ENCODE measurements at places on chromosomes 7 and 10.

DNA sequence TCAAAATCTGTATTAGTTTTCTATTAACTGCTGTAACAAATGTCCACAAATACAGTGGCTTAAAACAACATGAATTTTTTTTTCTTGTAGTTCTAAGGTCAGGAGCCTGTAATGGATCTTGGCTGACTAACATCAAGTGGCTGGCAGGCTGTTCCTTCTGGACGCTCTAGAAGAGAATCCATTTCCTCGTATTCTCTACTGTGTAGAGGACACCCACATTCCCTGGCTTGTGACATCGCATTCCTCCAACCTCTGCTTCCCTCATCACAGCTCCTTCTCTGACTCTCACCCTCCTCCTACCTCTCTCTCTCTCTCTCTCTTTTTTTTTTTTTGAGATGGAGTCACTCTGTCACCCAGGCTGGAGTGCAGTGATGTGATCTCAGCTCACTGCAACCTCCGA, 4.8 kb upstream of the CALHM1 start:
- no peak for DNase-seq

DNA sequence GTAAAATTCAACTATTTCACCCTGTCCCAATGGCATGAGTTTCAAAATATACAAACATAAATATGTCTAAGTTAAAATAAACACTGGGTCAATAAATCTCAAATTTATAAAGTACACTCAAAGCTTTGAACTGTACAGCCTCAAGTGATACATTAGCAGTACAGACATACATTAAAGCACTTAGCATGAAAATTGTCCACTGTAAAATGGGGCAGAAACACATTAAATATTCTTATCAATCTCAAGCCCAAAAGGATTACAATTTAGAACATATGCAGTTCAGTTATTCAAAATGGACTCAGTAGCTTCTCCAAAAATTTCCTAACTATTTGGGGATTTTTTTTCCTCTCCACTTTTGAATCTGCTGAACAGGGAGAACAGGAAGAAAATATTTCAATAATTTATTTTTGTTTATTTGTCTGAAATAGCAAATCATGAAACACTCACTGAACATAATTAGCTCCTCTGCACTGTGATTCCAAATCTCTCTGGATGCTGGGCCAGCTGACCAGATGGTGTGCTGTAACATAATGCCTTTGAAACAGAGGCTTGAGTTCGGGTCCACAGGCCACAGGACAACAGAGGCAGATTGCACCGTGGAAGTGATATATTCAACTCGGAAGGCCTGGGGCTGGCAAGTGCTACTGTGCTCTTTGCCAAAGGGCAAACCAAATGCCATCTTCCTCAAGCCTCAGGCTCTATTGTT, 248.9 kb upstream of the LRRN3 start:
- DNase-seq = no peak

DNA sequence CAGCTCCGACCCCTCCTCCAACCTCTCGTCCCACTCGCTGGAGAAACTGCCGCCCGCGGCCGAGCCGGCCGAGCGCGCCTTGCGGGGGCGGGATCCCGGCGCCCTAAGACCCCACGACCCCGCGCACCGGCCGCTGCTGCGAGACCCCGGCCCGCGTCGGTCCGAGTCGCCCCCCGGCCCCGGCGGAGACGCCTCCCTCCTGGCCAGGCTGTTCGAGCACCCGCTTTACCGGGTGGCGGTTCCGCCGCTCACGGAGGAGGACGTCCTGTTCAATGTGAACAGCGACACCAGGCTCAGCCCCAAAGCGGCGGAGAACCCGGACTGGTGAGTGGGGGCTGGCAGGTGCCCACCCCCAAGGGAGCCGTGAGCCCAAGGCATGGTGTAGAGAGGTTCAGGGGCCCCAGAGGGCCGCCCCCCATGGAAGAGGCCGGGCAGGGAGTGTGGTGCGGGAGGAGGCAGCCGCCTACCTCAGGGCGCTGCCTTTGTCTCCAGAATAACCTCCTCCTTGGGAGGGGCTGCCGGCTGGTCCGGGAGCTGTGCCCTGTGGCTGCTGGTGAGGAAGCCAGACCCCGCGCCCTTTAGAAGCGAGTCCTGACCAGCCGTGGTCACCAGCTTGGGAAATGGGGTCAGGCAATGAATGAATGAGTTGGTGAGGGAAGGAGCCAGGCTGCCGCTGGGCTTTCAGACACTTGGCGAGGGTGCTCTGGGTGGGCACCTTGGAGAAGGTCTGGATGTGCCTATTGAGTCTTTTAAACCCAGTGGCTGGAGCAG, 1.3 kb downstream of the FAM20C start:
- no peak for DNase-seq

DNA sequence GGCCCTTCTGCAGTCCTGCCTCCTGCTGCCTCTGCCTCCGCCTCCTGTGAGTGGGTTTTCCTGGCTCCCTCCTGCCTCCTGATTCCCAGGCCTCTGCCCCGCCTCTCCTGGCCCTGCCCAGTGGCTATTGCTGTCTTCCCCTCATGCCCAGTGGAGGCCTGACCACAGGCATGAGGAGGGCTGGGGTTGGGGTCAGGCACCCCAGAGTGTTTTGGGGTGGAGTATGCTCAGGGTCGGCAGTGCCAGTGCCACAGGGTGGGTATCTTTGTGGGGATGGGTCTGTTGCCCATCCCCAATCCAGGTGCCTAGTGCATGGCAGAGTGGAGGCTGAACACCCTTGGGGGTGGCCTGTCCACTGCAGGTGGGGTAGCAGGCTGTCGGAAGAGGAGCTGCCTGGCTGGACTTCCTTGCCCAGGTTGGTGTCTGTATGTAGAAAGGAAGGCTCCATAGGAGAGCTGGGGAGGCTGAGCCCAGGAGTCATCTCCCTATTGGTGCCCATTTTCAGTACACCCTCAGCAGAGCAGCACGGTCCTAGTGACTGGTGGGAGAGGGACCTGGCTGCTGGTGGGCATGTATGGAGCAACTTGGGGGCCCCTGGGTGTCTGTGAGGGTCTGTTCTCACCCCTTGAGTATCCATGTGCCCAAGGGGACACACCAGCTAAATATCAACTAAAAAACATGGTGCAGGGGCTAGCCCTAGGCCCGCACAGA, 62.2 kb downstream of the ARHGAP22 start:
- DNase-seq = no peak

DNA sequence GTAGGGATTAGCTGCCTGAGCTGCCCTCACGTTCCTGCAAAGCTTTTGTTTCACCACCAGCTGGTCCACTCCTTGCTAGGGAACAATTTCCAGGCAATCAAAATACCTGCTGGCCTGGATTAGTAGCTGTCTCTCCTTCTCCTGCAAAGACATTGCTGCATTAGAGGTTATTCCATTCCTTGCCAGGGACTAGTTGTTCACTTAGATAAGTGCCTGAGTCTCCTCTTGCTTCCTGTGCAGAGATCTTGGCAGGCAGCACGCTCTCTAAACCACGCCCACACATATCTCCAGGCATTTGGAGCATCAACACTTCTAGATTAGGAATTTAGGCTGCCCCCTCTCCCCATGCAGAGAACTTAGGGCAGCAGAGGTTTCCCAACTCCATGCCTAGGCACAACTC, 150.4 kb upstream of the SMIM30 start:
- no peak for DNase-seq

DNA sequence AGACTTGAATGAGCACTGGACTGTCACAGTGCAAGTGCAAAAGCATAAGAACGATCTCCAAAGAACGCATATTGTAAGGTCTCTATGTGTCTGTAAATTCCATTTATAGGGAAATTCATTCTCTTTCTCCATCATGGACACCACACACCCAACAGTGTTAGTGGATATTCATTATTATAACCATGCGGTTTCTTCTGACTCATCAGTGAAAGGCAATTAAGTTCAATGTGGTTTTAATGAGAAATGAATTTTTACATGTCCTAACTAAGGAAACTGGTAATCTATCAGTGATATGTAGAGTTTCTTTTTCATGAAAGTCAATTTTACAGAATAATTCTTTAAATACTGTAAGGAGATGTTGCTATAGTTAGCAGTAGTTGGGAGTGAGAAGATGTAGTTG, 25.9 kb downstream of the GIMAP8 start:
- DNase-seq = no peak

DNA sequence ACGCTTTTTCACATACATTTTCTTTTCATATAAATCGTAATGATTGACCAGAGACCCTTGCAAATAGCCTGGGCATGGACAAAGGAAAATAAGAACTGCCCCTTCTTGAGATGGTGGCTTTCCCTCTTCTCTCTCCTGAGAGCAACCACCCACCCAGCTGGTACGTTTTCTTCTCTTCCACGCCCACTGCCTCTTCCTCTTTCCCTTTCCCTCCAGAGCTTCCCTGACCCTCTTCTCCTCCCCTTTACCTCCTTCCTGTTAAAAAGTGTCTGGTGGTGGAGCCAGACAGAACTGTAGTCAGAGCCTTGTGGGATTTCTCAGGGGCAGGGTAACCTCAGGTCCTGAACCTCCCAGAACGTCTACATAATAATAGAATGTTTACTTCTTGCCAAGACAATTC, 23.2 kb downstream of the GPR141 start:
- DNase-seq = no peak

DNA sequence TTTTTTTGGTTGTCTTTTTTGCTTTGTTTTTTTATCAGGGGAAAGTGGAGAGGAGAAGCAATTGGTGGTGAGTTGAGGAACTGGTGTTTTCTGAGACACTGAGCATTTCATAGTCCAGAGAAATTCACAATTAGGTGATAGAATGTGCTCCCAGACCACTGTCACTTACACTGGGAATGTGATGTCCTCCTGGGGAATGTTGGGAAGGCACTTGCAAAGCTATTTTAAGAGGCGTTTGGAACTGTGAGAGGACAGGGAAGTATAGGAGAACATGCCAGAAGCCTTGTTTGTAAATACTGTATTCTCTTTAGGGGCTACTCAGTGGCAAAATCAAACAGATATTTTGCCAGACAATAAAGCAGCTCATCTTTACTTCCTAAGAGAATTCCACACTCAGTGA, 16.0 kb downstream of the CHRM2 start:
- no peak for DNase-seq

GRCh38 chr7:73885433-73885974, 24.5 kb downstream of the TMEM270 start:
- DNase-seq = no peak

- no peak for DNase-seq
These were observed 107.0 kb downstream of the VIM start for GRCh38 chr10:17335065-17335464.

- DNase-seq = no peak
These were observed 114.6 kb downstream of the PRKCQ start for GRCh38 chr10:6465437-6465836.

DNA sequence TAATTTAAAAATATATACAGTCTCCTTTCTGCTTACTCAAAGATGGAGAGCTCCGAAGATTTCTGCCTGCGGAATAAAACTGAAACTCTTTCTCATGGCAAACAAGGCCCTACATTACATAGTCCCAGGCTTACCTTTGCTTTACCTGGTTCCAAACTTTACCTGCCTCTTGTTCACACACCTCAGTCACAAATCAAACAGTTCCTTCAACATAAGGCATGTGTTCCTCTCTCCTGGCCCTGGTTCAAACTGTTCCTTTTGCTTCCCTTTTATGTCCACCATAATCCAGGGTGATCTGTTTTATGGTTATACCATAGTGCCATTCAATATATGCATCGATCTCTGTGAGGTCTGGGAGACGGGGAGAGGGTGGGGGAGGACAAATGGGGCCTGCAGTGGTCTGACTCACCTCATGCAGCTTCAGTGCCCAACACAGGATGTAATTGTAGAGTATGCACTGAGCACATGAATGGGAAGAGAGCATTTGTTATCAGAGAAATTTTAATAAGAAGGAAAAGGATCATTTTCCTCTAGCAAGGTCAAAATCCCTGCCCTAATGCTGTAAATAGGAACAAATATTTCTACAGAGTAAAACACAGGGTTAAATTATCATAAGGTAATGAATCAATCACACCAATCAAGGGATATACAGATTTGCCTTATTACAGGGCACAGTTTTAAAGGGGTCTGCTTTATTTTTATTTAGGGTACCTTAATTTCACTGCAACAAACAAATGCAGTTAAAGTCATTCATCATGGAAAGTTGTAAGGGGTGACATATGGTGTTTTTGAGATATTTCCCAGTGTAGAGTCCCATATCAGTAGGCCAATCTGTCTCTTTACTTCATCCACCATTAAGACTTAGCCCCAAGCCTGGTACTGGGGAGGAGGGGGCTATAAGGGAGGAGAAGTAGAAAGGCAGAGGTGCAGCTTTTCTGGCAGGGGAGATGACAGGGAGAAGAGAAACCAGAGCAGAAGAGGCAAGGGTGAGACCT, 88.8 kb upstream of the PDE1C start:
- no peak for DNase-seq

GRCh38 chr10:126373147-126373546, 15.1 kb downstream of the ADAM12 start:
- peak; percentile 75 for DNase-seq

DNA sequence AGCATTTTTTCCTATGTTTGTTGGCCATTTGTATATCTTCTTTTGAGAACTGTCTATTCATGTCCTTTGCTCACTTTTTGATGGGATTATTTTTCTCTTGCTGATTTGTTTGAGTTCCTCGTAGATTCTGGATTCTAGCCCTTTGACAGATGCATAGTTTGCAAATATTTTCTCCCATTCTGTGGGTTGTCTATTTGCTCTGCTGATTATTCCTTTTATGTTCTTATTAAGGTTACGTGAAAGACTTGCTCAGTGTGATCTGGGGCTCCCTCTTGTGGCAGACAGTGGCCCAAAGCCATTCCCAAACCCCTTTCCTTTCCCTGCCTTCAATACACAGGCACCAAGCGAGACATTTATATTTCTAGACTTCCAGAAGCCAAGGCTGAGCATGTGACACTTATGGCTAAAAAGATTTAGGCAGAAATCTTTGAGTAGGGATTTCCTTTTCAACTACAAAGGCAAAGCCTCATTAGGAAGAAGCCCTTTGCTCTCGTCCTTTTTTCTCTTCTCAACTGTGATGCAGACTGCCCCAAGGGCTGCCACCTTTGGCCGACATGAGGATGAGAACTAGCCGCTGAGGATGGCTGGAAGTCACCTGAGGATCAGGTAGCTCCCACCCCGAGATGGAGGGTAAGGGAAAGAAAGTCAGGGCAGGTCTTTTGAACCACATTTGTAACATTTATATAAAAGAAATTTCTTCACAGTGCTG, 23.6 kb downstream of the ST8SIA6 start:
- peak; percentile 72 for DNase-seq

DNA sequence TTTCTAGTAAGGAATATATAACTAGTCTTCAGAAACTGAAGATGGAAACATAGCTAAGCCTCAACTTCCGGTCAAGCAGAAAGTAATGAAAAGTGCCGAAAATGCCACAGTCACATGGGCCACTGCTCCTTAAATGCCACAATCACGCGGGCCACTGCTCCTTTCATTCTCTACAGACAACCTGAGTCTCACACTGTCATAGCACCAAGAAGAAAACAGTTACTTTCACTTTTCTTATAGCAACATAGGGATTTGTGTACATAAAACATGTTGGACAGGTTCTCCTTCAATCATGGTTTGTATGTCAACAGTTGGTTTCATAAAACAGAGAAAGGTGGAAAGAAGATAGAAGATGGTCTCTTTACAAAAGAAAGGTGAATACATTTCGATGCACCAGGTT, 48.6 kb upstream of the NOBOX start:
- no peak for DNase-seq

DNA sequence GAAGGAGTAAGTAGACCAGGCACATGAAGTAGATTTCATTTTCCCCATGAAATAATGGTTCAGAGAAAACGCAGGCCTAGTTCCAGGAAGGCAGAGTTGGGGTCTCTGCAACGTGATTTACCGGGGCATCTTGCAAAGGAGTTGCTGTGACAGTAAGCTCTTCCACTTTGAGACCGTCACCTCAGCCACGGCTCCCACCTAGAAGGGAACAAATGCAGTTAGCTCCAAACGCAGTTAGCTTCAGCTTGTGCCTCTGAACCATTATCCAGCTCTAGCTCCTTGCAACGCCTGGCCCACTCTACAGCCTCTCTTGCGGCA, 7.0 kb upstream of the MYO1G start:
- DNase-seq = no peak

Measured in hindlimb muscle (tissue), 1 donor.